ENCODE measurements at places on chromosomes 5 and 9.
A peak's percentile ranks its signal among the peaks of the same experiment; 100 is the strongest.

DNA sequence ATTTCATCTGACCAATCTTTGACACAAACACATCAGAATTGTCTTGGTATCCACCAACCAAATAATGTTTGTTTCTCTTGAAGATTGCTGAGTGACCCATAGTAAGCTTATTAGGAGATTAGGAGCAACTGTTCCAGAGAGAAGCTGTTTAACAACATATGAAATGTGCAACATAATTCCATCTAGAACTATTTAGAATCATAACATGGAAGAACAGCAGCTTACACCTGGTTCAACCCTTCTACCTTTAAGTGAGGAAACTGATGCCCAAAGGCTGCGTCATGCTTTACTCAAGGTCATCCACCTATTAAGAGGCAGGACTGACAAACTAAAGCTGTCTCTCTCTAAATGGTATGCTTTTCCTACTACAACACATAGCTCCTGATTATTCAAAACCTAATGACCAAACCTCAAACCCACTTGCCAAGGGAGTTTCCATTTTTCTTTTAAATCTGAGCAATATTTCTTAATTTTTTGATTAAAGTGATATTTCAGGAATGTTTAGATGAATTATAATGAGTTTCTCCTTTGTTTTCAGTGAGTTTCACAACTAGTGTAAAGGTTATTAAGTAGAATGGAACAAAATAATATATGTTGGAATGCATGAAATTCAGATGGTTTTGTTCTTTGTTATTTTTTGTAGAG is 545.9 kb downstream of the RAB3C start:
- no peak for DNase-seq

DNA sequence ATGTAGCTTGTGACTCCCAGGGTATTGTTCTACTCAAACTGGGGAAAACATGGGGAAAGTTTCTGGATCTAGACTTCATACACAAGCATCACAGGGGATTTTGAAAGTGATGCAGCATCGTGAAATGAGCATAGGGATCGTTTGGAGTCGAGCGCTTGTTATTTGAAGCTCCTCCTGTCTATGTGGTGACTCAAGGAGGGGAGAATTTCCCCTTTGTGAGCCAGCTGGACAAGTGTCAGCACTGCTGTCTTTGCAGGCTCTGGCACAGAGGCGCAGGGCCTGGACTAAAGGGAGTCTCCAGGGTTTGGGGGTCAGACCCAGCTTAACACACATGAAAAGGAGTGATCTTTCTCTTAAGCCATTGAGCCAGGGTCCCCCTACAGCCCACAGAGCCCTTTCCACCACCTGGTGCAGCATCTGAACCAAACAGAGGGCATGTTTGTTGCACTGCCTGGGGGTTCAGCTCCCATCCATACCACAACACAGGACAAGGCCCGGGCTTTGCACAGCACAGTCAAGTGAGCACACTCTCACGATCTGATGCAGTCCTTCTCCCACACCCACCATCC is 51.0 kb downstream of the IRF1 start:
- DNase-seq: no peak

- DNase-seq: peak; percentile 54
Observed at GRCh38 chr9:134717924-134718645, 76.5 kb downstream of the COL5A1 start.

GRCh38 chr5:89289604-89290003 is 406.6 kb upstream of the MEF2C start:
- no peak for DNase-seq

- DNase-seq: no peak
Observed at GRCh38 chr9:76985581-76985980, 33.9 kb upstream of the FOXB2 start.

DNA sequence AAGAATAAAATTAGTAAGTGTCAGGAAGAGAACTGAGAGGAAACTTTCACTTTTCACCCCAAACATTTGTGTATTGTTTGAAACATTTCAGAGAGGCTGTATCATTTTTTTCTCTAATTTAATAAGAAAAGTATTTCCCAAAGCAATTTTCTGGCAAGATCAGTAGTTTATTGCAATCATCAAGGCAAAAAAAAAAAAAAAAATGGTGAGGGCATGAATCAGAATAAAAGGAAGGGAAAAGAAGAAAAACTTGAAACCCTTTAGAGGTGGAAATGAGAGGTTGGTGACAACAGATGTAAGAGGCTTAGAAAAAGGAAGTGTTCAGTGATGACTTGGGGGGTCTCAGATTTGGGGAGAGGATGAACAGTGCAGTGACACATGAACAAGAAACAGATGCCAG is 13.3 kb downstream of the SHC3 start:
- no peak for DNase-seq

GRCh38 chr5:170279459-170279817 is 18.1 kb downstream of the LCP2 start:
- DNase-seq: no peak

DNA sequence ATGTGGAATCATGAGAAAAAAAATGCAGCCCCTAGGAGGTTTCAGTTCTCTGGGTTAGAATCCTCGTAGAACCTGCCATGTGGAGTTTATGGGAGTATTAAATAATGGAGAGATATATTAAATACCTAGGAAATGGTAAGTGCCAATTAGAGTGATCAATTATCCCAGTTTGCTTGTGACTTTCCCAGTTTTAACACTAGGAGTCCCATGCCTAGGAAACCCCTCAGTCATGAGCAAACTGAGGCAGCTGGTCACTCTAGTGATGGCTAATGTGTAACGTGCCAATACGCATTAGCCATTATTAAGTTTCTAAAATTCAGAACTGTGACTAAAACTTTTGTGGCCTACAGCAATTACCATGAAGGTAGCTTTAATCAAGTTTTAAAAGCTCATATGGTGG is 720.6 kb downstream of the TAF11L14 start:
- DNase-seq: no peak

GRCh38 chr9:75873712-75874111 is 16.8 kb upstream of the PCSK5 start:
- DNase-seq: no peak

DNA sequence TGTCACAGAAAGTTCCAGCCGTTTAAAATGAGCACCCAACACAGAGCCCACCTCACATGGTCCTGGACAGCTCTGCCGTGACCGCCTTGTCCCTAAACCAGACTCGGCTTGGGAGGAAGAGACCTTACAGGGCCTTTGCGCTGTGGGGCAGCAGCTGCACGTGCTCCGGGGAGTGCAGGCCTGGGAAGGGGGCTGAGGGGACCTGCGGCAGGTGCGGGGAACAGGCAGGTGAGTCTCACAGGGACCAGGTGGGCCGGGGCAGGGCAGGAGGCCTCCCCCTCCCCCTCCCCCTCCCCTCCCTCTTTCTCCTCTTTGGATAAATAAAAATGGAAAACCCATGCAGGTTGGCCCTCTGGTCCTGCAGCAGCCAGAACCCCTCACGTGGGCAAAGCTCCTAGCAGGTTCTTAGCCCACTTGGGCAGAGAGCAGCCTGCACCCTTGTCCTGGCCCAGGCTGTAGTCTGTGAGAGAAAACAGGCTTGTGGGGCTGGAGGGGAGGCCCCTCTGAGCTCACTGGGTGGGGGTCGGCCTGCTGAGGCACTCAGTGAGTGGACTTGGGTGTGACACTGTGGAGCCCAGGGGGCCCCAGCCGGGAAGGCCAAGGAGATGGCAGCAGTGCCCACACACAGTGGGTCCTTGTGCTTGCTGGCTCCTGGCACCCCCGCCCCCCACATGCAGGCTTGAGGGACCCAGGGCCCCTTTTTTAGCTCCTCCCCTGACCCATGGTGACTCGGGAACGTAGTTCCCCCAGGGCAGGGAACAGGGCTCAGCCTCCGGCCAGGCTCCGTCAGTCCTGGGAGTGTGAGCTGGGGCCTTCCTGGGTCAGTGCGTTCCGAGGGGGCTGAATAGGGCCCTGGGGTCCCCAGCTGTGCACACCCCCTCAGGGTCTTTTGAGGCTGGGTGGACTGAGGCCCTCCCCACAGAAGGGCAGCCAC is 40.0 kb upstream of the CACNA1B start:
- DNase-seq: no peak

DNA sequence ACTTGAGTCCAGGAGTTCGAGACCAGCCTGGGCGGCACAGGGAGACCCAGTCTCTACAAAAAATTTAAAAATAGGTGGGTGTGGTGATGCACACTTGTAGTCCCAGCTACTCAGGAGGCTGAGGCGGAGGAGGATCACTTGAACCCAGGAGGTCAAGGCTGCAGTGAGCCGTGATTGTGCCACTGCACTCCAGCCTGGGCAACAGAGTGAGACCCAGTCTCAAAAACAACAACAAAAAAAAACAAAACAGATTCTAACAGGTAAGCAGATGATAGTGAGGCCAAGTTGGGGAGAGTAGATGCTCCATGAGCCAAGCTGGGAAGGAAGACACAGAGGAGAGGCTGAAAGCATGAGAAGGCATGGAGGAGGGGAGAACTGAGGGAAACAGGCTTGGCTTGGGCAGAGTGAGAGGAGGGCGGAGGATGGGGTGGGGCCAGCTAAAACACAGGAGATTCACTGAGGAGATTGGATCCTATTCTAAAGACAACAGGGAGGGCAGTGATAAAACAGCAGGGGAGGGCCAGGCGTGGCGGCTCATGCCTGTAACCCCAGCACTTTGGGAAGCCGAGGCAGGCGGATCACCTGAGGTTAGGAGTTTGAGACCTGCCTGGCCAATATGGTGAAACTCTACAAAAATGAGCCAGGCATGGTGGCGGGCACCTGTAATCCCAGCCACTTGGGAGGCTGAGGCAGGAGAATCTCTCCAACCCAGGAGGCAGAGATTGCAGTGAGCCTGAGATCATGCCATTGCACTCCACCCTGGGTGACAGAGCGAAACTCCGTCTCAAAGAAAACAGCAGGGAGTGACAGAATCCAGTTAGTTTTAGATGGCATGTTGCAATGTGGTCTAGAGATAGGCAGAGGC is 8.4 kb downstream of the RPS14 start:
- no peak for DNase-seq

- peak; percentile 25 for DNase-seq
Observed at GRCh38 chr9:107137495-107138202, 145.4 kb upstream of the RAD23B start.

- no peak for DNase-seq
Observed at GRCh38 chr9:123091459-123091858, 58.0 kb downstream of the GPR21 start.

DNA sequence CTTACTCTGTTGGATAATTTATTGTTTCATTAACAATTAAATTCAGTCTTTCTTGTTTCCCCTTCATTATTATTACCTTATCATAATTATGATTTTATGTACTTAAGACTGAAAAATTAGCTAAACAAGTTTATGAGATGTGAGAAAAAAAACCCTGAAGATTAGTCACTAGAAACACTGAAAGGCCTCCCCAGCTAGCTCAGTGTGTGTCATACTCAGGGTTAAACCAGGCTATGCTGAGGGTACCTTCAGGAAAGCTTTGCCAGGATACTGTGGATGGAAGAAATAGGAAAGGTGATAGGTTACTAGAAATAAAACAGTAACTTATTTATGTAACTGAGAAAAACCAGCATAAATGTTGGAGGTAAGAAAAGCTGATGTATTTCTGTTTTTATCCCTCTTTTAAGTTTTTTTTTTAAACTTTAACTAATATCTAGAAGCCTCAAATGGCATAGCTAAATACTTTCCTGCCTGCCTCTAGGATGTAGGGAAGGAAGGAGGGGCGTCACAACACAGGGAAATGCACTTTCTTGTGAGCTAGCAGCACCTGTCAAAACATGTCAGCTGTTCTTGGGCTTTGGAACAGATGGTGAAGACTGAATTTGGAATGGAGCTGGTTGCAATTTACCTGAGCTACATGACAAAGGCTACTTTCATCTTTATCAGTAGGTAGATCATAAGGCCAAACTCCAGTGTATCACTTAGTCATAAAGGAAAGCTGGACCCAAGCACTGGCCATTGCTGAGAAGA is 24.2 kb downstream of the NMRK1 start:
- DNase-seq: peak; percentile 37

- DNase-seq: no peak
Observed at GRCh38 chr5:80864706-80865435, 95.3 kb upstream of the RASGRF2 start.

DNA sequence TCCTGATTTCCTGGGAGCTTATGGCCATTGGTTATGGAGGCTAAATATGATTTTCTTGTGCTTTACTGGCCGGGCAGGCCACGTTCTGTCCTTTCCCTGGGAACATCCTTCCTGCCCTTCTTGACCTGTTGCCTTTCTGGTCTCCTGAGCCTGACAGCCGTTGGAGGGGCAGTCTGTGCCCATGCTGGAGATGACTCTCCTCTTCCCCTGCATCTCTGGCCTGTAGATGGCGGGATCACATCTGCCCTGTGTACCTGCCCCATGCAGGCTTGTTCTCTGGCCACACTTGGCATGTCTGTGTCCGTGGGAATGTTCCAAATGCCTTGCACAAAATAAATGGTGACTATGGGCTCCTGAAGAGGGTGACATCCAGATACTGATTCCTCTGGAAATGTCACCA is 253.1 kb upstream of the IRX4 start:
- no peak for DNase-seq

DNA sequence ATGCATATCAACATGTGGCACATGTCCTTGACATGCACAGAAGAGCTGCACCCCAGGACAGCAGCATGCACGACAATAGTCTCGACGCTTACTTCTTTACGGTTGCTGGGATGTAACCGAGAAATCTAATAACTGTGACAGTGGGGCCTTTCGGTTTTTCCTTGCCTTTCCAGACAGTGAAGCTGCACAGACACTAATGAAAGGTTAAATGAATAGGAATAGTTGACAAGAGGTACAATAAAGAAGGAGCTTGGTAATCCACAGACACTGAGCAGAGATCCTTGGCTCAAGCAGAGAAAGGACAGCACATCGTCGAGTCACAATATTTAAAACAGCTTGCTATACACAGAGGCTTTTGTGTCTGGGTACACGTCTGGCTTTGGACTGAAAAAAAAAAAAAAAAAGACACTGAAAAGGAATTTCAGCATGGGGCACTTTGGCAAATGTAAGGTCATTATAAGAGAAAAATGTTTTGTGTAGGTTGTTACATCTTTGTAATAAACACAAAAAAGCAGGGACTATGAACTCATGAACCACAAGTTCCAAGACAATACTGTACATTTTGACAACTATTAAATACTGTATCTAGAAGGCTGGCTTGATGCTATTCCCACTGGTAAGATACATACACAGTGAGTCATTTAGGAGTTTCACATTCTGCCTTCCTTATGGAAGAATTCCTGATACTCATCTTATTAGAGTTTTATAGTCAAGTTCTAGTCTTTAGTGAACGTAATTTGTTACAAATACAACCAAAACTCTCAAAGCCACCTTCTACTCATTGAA is 5.6 kb downstream of the BNC2 start:
- no peak for DNase-seq

GRCh38 chr9:74589576-74589975 is 92.4 kb downstream of the RORB start:
- no peak for DNase-seq

GRCh38 chr9:71719562-71719961 is 48.8 kb downstream of the CEMIP2 start:
- no peak for DNase-seq

- DNase-seq: no peak
Observed at GRCh38 chr5:114471529-114471928, 109.7 kb downstream of the KCNN2 start.

GRCh38 chr5:53607886-53608285 is 47.4 kb downstream of the NDUFS4 start:
- no peak for DNase-seq

- DNase-seq: no peak
Observed at GRCh38 chr5:115109840-115110239, 59.9 kb downstream of the TRIM36 start.

GRCh38 chr9:69940674-69941073 is 103.0 kb upstream of the MAMDC2 start:
- no peak for DNase-seq

- peak; percentile 37 for DNase-seq
Observed at GRCh38 chr5:159059722-159060121, 40.0 kb downstream of the EBF1 start.

- DNase-seq: no peak
Observed at GRCh38 chr9:124032247-124032646, 20.7 kb downstream of the LHX2 start.
